ENCODE measurements at places on chromosomes 6 and 20.

- no peak for DNase-seq
Observed at GRCh38 chr20:57458400-57459160, 66.4 kb downstream of the CTCFL start.

DNA sequence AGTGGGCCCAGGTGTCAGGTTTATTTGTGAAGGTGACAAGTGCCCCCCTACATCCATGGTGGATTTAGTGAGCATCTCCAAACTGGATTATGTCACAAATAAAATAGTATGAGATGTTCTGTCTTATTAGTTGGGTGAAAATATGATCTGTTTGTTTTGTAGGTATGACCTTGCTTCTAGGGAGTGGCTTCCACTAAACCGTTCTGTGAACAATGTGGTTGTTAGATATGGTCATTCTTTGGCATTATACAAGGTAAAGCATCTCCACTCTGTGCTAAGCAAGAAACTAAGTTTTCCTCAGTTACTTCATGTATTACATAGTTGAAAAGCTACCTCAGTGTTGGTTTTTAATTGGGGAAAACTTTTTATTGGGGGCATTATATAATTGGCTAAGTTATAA lies 88.4 kb downstream of the ATRN start:
- no peak for DNase-seq

- DNase-seq = no peak
Observed at GRCh38 chr20:49819702-49820101, 7.1 kb downstream of the SLC9A8 start.

- no peak for DNase-seq
Observed at GRCh38 chr20:10429443-10429981, 4.5 kb downstream of the MKKS start.

DNA sequence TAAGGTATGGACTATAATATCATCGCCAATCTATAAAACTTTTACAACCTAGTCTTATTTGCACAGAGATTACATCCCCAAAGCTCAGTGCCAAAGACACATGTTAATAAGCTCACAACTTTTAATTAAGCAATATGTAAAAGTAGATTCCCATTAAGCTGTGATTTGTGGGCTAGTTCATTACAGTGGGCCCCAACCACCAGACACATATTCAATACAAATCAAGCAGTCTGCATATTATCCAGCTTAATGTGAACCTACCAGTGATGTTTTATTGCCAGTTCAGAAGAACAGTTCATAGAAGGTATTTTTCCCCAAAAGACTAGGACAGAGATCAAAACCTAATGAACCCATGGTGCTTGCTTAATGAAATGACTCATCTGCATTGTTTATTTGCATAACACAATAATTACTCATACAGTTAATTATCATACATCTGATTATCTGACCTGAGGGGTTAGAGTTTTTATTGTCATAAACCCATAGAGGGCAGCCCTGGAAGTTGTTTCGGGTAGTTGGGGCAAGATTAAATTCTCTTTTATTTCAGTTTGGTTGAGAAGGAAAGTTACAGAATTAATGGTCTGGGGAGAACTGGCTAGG lies 831.0 kb downstream of the TFAP2A start:
- DNase-seq = no peak

- no peak for DNase-seq
Observed at GRCh38 chr6:20655317-20655716, 121.1 kb downstream of the CDKAL1 start.

GRCh38 chr6:7424967-7425807 lies 35.6 kb downstream of the RIOK1 start:
- no peak for DNase-seq

- no peak for DNase-seq
Observed at GRCh38 chr20:35699957-35700624, 886 bp downstream of the ROMO1 start.

DNA sequence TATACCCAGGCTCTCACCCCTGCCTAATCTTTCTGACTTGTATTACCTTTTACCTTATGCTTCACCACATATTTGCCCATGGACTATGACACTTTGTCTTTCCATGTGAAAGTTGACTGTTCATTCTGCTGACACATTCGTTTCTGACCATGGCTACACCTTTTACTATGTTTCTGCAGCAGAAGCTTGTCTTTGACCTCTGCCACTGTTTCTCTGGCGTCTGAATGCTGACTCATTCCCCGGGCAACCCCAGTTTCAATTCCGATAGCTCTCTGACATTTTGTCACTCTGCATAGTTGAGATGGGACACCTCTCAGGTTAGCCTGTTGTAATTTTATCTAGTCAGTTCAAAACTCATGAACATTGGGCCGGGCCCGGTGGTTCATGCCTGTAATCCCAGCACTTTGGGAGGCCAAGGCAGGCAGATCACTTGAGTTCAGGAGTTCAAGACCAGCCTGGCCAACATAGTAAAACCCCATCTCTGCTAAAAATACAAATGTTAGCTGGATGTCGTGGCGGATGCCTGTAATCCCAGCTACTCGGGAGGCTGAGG lies 50.7 kb downstream of the SLC26A8 start:
- DNase-seq = no peak

DNA sequence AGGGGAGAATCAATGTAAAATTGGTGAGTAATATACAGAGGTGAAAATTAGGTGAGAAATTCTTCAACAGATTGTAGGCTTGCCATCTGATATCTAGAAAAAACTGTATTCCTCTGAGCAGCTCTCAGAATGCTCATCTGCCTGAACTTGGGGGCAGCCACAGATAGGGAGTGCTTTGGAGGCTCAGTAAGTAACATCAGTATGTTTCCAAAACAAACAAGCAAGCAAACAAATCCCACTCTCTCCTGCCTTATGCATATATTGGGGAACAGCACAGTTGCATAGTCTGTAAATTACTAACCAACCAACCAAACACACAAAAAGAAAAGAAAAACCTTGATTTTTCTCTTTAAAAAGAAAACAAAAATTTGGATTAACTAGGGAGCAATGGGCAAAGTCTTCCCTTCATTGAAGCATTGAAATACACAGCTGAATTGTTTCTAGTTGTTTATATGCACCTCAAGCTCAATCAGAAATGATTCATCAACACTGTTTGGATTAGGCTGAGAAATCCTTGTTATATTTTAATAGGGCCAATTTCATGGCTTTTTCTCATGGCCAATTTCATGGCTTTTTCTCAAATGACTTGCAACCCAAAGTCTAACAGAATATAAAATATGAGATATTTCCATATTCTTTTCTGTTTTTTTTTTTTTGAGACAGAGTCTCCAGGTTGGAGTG lies 50.1 kb upstream of the DEK start:
- no peak for DNase-seq

- DNase-seq = no peak
Observed at GRCh38 chr20:37640600-37641561, 52.9 kb upstream of the CTNNBL1 start.

GRCh38 chr6:3803627-3804468 lies 45.3 kb upstream of the FAM50B start:
- DNase-seq = no peak

- DNase-seq = no peak
Observed at GRCh38 chr6:13045676-13046075, 282.7 kb downstream of the TBC1D7 start.

GRCh38 chr20:35122756-35123405 lies 24.3 kb downstream of the EDEM2 start:
- DNase-seq = no peak

GRCh38 chr6:109781001-109781400 lies 89.9 kb downstream of the FIG4 start:
- DNase-seq = no peak

GRCh38 chr6:54085541-54085940 lies 25.7 kb upstream of the MLIP start:
- DNase-seq = no peak

DNA sequence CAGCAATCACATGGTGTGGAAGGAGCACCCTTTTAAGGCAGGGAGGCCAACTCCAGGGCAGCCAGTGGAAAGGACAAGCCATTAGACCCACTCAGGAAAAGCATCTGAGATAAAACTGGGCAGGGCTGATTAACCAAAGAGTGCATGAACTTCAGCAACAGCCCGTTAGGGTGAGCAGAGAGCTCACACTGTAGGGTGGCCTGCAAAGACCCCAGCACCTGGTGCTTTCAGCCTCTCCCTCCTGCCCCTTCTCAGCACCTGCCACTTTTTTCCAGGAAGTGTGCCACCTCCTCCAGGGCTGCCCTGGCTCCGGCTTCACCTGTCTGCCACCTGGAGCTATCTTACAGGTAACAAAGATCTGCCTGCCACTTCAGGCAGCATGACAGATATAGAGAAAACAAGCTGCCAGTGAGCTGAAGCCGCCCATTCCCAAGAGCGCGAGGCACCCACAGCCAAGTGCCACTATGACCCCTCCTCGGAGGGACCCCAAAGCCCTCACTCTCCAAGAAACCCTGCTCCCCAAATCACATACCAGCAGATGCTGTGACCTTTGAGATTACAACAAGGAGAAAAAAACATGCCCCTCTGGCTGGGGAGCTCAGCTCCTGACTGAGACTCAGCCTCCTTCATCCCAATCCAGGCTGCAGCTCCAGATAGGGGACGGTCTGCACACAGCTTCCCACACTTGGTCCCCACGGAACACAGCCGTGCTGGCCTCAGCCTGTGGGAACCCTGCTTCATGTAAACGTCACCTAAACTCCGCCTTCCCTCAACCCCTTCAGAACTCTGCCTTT lies 71.2 kb downstream of the ABHD12 start:
- DNase-seq = no peak

DNA sequence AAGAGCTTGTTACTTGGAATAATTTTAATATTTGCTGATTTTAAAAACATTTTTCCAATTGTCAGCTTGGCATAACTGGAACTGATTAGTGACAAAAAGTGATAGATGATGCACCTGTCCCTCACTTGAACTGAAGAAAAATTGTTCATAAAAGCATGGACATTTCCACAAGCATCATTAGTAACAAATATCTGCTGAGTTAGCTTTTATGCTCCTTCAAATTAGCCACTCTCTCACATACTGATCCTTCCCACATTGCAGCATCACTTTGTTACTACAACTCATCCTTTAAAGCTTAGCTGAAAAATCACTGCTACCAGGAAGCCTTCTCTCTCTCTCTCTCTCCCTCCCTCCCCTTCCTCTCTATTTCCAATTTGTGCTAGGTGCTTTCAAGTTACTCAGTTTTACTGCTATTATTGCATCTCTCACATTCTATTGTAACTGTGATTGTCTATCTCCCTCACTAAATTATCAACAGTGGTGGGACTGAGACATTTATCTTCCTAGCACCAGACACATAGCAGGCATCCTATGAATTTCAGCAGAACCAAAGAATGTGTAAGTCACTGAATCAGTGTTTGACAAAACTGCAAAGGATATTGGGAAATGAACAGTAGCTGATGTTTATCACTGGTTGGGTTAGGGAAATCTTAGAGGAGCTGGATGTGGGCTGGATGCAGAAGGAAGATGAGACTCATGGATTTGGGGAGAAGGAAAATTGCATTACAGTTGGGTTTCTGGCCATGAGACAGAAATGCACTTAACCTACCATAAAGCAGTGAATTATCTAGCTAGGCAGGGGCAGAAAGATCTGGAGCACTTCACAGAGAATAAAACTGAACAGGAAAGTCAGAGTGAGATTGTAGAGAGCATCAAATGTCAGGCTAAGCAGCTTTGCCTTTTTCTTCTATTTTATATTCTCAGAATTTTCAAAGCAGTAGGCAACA lies 128.4 kb upstream of the PLN start:
- no peak for DNase-seq

GRCh38 chr6:24838994-24839393 lies 40.3 kb upstream of the ARMH2 start:
- DNase-seq = no peak

- peak; percentile 60 for DNase-seq
Observed at GRCh38 chr6:27601668-27602254, 128.9 kb upstream of the ZNF184 start.

GRCh38 chr6:158867381-158868121 lies 48.4 kb upstream of the EZR start:
- no peak for DNase-seq

GRCh38 chr6:41732591-41733359 lies 2.6 kb downstream of the TFEB start:
- DNase-seq = no peak

- peak; percentile 59 for DNase-seq
Observed at GRCh38 chr6:147508866-147509608, 547 bp downstream of the SAMD5 start.

DNA sequence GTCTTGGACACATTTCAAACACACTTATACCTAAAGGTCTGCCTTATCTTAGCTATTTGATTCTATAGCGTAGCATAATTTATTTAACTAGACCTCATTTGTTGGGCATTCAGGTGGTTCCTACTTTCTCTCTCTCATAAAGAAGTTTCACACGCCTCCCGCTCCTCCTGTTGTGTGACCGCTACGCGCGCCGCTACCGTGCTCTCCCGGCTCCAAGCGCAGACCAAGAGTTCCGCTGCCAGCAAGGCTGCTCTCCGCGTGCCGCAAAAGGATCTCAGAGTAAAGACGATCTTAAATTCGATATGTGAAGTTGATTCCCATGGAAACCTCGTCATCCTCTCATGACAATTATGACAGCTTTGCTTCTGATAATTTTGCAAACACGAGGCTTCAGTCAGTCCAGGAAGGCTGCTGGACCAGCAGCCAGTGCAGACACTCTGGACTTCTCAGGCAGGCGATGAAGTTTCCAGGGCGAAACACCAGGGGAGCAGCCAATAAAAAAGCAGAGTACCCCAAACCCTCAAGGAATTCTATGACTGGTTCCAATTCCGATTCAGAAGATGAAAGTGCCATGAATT lies 20.4 kb downstream of the PRSS16 start:
- no peak for DNase-seq

GRCh38 chr20:49980140-49981008 lies 2.4 kb upstream of the SNAI1 start:
- DNase-seq = no peak

GRCh38 chr6:112225691-112226090 lies 28.7 kb downstream of the LAMA4 start:
- DNase-seq = no peak

GRCh38 chr6:108250240-108250866 lies 10.5 kb downstream of the SNX3 start:
- DNase-seq = no peak

- no peak for DNase-seq
Observed at GRCh38 chr6:33178755-33179475, 13.4 kb downstream of the COL11A2 start.

DNA sequence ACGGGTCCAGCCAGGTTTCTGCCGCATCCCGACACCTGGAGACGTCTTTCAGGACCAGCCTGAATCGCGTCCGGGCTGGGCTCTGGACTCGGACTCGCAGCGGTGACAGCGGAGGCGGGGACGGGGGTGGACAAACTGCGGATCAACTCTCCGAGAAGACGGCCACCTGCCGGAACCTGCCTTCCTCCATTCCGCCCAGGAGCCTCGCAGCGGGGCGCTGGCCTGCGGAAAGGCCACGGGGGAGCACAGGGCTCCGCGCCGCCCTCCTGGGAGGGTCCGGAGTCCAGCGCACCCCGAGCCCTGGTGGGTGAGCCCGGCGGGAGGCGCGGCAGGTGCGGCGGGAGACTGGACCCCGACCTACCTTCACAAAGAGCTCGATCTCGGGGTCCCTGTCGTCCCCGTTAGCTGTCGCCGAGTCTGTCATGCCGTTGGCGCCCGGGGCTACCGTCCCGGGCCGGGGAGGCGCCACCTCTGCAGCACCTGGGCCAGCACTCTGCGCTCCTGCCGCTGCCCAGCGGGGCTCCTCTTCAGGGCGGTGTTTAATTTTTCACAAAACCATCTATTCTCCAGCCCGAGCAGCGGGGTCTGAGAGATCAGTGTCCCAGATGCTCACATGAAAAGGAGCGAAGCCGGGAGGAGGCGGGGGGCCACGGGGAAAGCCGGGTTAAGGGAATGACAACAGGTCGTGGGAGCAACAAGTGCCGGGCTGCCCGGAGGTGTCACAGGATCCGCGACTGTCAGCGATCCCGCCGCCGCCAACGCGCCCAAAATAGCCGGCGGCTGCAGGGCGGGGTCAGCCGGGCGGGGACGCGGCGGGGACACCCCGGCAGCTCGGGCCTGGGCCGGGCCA lies at the start of gene CLIC5:
TSS of gene CLIC5 (minus strand) at position 742 of the 850 bp plus-strand sequence. CDS start at position 424, 318 bp downstream.
- peak; percentile 62 for DNase-seq

Data from ecto neural progenitor cell (in vitro differentiated cells).